ENCODE measurements at places on chromosomes 4 and X. TPM values are rescaled to one million over a fixed set of nuclear protein-coding genes. Genes with fewer than 3 reads are reported as not detected.

Gene ITGB1BP2
- 6.5 TPM for total RNA-seq

Gene CT45A3
- total RNA-seq = not detected

Gene CCKAR
- total RNA-seq = not detected

Gene SULT1B1
- total RNA-seq = 2.9 TPM

Gene HPGD
- total RNA-seq = 2.5 TPM

Gene DMRTC1
- not detected for total RNA-seq

Gene CTSO
- 3.0 TPM for total RNA-seq

Gene TMEM271
- not detected for total RNA-seq

Gene SLC7A11
- 4.9 TPM for total RNA-seq

Gene F8A3
- total RNA-seq = 32.6 TPM

Gene FAM9A
- not detected for total RNA-seq

Gene MAGEA4
- total RNA-seq = not detected

Gene GABRG1
- not detected for total RNA-seq

Gene ABCD1
- 4.5 TPM for total RNA-seq

Gene ASB9
- total RNA-seq = 0.14 TPM

Gene FLNA
- 891 TPM for total RNA-seq

Gene SLC16A2
- 1.5 TPM for total RNA-seq

Gene PHEX
- 3.7 TPM for total RNA-seq

Gene NKX6-1
- total RNA-seq = not detected

Gene SETD7
- total RNA-seq = 12.5 TPM

Gene CT83
- not detected for total RNA-seq

Gene PAGE1
- not detected for total RNA-seq

Gene RAB39B
- 17.2 TPM for total RNA-seq

Gene PRR32
- total RNA-seq = not detected

Gene CMC4
- 3.8 TPM for total RNA-seq

Gene P2RY4
- total RNA-seq = 0.11 TPM

Gene VGLL1
- not detected for total RNA-seq

Gene SORBS2
- total RNA-seq = not detected

Gene MAP7D2
- total RNA-seq = 0.59 TPM

Gene SUPT20HL1
- 0.07 TPM for total RNA-seq

Gene RPA4
- total RNA-seq = 0.30 TPM

Gene ADGRG4
- not detected for total RNA-seq

Gene ZFYVE28
- total RNA-seq = 8.7 TPM

Gene MAPK10
- 0.19 TPM for total RNA-seq

Gene TIGD4
- 0.28 TPM for total RNA-seq

Gene ZNF711
- 0.90 TPM for total RNA-seq

Gene HOPX
- total RNA-seq = 83.9 TPM

Gene EGFL6
- total RNA-seq = 0.19 TPM

Gene HELT
- total RNA-seq = not detected

Gene GUCY2F
- not detected for total RNA-seq

Gene NSDHL
- total RNA-seq = 20.6 TPM

Gene AREG
- 0.57 TPM for total RNA-seq

Gene ETDA
- not detected for total RNA-seq

Gene PCYT1B
- total RNA-seq = 0.43 TPM

Gene SPARCL1
- total RNA-seq = not detected

Gene SPANXB1
- not detected for total RNA-seq

Measured in activated CD4-positive, alpha-beta T cell treated with anti-CD3 and anti-CD28 coated beads for 36 hours (primary cell).